ENCODE measurements at places on chromosomes 2 and 18.

DNA sequence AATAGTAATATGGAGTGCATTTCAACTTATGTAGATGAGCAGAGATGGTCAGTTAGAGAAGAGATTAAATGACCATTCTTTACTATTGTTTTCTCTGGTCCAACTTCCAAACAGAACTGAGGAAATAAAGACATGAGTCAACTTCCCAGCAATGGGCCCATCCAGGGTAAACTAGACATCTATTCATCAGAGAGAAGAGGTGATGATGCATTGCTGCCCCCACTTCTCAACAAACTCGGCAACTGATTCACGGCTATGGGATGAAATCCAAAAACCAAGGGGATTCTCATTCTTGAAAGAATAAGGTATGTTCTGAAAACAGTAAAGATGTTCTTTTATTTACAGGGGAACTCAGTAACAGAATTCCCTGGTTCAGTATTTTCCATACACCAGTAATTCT, 190.7 kb downstream of the RDH14 start:
- DNase-seq: no peak

GRCh38 chr2:191298306-191298705, 53.1 kb downstream of the MYO1B start:
- DNase-seq: no peak

- DNase-seq: no peak
Measured at GRCh38 chr18:72160510-72161445, 383.4 kb downstream of the CBLN2 start.

DNA sequence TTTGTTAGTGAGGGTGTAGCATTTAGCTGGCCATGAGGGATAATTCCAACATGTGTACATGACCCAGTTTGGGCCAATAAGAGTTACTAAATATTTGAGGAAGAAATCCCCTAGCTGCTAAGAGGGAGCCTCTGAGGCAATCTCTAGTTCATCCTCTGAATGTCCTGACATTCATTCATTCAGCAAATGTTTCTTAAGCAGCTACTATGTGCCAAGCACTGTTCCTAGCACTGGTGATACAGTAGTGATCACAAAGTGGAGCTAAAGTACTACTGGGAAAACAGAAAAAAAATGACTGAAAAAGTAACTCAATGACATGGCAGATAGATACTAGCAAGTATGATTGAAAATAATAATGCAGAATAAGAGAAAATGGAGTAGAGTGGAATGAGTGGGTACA, 79.8 kb upstream of the PID1 start:
- DNase-seq: no peak
